ENCODE measurements at places on chromosomes 16 and 17.

DNA sequence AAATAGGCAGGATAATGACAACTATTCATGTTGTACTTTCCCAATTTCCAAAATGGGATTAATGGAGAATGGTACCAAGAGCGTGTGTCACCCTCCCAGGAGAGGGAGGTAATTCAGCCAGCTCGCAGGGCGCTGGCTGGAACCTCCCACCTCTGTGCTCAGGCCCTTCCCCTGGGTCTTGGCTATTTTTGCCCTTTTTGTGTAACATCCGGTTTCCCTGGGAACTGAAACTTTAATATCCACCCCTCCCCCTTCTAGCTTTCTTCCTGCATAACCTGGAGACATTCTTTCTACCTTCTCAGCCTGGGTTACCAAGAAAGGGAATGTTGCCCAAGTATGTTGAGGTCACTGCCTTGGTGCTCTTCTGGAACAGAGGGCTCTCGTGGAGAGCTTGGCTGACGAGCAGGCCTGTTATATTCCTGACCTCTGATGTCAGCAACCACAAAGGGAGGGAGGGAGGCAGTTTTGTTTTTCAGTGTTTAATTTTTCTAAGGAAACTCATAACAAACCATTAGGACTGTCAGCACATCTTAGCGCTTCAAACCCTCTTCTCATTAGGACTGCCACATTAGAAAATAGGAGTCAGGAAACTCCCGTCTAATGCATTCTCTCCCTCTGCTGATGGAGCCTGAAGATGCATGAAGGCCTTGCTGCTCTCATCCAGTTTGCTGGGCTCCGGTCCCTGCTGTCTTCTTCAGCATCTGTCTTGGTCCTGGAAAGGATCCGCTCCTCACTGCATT, 25.6 kb downstream of the ITGB3 start:
- DNase-seq, result no peak

GRCh38 chr17:12429116-12429515, 236.6 kb upstream of the MYOCD start:
- no peak for DNase-seq

DNA sequence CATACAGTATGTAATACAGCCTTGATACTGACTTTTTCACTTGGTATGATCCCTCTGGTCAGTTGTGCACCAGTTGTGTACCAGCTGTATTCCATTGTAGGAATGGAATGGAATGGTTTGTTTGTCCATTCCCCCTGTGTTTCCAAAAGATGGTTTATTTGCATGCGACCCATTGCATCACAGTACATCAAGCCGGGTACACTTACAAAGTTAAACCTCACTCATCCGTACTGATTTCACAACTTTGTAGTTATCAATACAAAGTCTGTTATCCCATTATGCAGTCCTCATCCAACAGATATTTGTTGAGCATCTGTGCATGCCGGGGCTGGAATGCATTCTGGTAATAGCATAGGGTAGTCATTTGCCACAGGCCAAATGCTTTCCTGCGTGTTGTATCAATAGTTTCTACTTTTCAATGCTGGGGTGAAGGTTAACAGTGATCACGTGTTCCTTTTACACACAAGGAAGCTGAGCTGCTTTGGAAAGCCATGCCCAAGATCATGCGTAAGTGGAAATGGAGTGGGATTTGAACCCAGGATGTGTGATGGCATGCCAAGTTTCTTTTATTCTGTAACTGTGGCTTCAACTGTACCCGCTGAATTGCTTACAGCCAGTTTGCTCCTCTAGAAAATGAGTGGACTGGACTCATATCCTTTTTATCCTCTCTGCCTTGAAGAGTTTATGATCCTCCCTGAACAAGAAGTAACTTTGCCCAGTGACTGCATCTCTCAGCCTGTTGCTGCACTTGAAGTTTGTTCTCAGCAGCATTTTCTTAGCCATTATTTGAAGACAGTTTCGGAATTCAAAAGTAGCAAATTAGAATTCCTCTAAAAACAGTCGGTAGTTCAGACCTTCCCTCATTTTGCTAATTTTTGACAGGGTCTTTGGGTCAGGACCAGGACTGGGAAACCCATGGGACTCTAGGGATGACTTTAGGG, 228.5 kb downstream of the CCDC182 start:
- no peak for DNase-seq

- no peak for DNase-seq
These were observed 9.7 kb upstream of the CYLD start for GRCh38 chr16:50731989-50732832.
